Lower leg skin (tissue), 4 donors: ENCODE measurements at places on chromosomes 16 and 17.

- DNase-seq, result no peak
These were observed 9.7 kb downstream of the C17orf78 start for GRCh38 chr17:37385474-37385990.

GRCh38 chr17:50234581-50234980 lies 33.1 kb upstream of the COL1A1 start:
- no peak for DNase-seq

DNA sequence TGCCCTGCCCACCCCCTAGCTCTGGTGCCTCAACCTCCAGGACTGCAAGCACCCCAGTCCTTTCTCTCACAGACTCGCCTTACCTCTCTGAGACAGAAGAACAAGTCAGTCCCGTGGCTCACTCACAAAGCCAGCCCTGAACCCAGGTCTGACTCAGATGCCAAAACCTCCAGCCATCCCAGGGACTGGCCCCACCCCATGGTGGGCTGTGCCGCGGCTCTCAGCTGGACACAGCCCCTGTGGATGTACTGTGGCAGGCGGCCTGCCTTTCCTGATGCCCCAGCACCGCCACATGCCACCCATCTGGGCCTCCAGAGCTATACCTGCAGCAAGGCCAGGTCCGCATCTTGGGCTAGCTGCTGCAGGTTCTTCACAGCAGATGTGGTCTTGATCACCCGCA lies 19.8 kb downstream of the MPG start:
- DNase-seq, result no peak

DNA sequence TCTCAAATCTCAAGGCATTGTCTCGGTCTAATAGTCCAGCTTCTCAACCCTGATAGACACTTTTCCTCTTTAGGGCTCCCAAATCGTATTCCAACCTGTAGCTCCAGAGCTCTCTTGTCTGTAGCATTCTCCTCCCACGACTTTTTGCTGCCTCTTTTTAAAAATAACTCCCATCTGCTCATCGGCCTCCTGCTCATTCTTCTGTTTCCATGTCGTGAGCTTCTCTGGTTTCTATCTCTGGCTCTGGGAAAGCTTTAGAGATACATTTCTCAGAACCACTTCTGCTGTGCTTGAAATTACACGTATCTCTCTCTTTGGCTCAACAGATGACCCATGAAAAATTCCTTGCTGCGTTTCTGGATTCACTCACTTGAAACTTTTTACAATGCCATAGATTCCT lies 609.6 kb upstream of the C16orf82 start:
- no peak for DNase-seq
